ENCODE measurements at places on chromosomes 6 and 20. TPM values are rescaled to one million over a fixed set of nuclear protein-coding genes. Genes with fewer than 3 reads are reported as not detected.

DNA sequence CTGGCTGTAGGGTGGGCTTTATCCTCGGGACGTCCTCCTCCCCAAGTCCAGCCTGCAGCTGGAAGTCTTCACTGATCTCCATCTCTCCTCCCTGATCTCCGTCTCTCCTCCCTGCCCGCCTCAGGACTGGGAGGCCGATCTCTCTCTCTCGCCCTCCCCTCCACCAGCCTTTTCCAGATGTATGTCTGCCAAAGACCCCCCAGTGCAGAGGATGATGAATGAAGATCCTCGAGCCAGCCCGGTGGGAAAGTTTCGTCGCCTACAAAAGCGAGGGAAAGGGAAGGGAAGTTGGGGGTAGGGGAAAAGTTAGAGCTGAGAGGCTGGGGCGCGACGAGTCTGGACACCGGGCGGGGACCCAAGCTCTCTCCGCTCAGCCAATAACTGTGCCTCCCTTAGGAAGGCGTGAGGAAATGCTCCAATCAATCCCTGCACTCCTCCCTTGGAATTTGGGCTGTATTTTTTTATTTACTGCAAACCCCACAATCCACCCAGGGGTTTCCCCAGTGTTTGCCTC, 595 bp upstream of the SRF start:
- peak; percentile 92 for DNase-seq

DNA sequence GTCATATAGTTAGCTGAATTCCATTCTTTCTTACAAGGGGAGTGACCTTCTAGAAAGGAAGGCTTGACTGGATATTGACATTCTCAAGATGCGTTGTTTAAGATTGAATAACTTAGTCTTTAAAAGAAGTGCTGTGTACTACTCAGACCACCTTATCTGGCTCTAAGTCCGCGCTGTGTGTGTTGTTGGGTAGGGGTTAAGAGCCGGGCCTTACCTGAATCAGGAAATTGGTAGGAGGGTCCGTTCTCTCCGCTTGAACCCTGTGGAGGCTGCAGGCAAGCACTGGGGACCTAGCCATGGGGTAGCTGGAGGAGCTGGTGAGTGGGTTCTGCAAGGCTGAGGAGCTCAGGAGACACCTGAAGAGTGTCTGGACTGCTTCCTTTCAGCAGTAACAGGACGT, 9.0 kb upstream of the SCML4 start:
- no peak for DNase-seq

DNA sequence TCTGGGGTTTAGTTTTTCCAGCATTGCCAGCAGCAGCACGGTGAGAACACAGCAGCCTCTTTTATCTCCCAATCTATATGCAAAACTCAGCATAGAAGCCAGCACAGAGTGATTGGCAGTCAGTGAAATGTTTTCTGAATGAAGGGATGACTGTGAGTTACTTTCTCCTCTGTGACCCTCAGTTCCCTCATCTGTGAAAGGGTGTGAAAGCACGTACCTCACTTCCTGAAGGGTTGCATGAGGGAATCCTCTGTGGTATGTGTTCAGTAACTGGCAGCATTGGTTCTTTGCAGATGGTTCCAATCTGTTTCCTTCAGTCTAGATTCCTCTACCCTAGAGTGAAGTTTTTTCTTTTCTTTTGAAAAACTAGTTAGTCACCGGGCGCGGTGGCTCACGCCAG, 40.0 kb downstream of the EFCAB8 start:
- peak; percentile 8 for DNase-seq

DNA sequence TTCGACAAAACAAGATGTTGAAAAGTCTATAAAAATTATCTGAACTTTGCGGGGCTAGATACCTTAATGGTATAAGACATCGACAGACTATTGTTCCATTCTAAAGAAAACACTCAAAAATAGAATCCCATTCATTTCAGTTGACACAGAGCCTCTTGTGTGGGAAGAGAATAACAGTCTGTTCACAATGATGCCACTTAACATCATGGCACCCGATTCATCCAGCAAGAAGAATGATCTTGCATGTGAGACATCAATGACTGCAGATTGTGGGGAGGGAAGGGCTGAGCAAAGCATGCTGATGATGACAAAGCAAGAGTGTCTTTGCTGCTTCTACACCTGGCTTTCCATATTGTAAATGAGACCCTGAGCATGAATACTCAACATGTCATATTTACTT, 49.7 kb upstream of the ARMH2 start:
- DNase-seq = no peak

DNA sequence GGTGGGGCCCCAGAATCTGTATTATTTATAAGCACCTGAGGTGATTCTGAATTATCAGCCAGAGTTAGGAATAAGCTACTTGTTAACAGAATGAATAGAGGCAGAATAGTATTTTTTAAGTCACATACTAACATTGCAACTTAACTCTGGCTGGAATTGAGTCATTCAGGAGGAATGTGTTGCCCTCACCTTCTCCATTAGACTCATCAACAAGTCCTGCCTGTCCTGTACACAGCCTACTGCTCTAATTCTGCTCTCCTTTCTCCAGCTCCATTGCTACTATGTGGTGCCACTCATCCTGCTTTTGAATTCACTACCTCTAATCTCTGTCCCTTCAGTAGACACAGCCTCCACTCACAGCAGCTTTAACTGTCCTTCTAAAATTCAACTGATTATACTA, 669.4 kb downstream of the DHX35 start:
- DNase-seq = peak; percentile 42

GRCh38 chr20:45883100-45883469, 2.1 kb downstream of the ZSWIM1 start:
- no peak for DNase-seq

- DNase-seq = no peak
Measured at GRCh38 chr6:103107985-103108384, 1714.5 kb downstream of the GRIK2 start.

- no peak for DNase-seq
Measured at GRCh38 chr6:30494291-30494861, 5.1 kb downstream of the HLA-E start.

- DNase-seq = no peak
Measured at GRCh38 chr6:39884696-39885095, 49.6 kb downstream of the MOCS1 start.

DNA sequence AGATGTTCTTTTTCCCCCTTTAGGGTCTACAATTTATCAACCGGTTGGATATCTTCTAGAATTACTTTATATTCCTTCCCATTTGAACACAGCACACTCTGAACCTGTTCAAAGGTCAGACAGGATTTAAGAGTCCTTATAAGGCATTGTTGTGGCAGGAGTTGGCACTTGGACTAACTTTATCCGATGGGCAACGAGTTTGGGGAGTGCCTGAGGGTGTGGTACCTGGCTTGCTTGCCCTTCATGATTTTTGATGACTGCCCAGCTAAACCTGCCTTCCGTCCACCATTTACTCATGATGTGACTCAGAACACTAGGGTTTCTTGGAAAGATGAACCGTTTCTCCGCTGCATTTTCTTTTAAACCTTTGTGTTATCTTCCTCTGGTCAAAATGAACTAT, 285.2 kb downstream of the FOXC1 start:
- peak; percentile 18 for DNase-seq

- DNase-seq = no peak
Measured at GRCh38 chr20:43529051-43529450, 21.6 kb downstream of the L3MBTL1 start.

DNA sequence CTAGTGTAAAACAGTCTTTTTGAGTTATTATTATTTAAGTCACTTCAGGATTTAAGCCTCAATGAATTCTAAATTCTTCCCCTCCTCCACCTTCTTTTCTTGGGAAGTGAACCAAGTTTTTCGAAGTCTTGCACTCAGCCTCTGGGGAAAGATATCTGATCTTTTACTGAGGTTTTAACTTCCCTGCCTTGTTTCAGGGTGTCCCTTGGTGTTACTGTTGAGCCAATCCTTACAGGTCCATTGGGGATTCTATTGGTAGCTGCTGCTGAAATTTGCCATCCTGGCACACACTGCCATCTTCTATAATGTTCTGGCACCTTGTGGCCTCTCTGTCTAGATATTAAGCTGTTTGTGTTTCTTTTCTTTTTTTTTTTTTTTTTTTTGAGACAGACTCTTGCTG, 31.7 kb downstream of the BEND6 start:
- no peak for DNase-seq

GRCh38 chr6:125307964-125308615, 6.3 kb upstream of the HDDC2 start:
- no peak for DNase-seq

- DNase-seq = no peak
Measured at GRCh38 chr6:13142611-13143010, 185.7 kb downstream of the TBC1D7 start.

GRCh38 chr20:50579511-50579910, 69.3 kb downstream of the PTPN1 start:
- DNase-seq = no peak

DNA sequence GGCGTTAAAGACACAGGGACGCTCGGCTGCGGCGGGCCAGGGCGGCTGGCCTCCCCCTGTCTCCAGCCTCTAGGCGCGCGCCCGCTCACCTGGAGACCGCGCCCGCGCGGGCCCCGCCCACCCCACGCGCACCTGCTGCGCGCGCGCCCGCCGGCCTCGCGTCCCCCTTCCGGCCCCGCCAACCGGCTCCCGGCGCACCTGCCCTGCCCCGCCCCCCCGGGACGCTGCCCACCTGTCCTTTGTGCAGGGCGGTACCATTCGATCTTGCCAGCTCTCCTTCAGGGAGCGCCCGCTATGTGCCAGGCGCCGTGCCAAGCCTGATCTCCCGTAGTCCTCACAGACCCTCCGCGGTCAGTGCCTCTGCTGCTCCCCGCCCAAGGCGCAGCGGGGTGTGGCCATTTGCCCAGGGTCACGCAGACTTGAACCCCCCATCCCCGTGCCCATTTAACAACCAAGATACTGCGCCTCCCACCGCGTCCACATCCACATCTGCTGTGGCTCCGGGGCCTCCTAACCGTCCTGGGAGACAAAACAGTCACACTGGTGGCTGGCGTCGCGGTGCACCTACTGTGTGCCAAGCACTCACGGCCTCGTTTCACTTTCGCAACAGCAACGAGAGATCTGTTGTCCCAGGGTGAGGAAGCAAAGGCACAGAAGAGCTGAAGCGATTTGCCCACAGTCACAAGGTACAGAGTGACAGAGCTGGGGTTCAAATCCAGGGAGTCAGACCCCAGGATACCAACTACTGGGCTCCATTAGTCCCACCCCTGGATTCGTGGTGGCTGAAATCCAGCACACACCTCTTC, 48.1 kb downstream of the NOL4L start:
- no peak for DNase-seq

- DNase-seq = peak; percentile 65
Measured at GRCh38 chr20:6178537-6178936, 55.7 kb upstream of the FERMT1 start.

DNA sequence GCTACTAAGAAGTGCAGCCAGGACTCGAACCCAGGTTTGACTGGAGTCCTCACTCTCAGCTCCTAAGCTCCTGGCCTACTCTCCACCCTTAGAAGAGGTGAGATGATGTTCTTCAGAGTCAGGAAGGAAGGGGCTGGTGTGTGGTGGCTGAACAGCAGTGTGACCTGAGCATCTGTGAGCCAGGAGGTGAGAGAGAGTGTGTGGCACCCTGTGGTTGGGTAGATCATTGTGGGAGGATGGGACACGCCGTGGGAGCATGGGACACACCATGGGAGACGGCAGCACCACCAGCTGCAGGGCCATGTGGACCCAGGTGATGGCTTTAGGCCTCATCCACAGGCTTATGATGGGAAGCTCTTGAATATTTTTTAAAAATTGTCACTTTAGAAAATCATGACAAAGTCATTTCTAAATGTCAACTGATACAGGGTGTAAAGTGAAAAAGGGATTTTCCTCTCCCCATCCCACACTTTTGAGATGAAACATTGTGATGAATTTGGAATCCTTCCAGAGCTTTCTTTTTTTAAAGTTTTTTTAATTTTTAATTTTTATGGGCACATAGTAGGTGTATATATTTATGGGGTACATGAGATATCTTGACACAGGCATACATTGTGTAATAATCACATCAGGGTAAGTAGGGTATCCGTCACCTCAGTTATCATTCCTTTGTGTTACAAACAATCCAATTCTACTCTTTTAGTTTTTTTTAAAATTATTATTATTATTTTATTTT, 31.6 kb downstream of the SRC start:
- DNase-seq = no peak

DNA sequence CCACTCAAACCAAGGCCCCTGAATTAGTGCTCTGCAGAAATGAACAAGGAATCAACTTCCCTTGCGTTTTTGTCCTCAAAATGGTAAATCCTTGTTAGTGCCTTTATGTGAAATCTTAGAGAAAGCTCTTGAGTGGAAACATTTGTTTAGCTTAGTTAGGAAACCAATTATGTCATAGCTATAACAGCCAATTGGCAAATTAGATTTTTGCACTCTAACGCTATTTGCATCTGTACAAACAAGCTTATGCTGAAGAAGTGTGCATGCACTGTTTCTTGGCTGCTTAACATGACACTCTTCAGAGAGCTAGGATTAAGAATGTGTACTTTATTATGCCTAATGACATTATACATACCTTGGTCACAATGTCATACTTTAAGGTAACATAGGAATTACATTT, 622.6 kb upstream of the SLC35B3 start:
- no peak for DNase-seq

- DNase-seq = no peak
Measured at GRCh38 chr6:145904391-145904790, 59.8 kb downstream of the SHPRH start.

- peak; percentile 16 for DNase-seq
Measured at GRCh38 chr6:51559059-51559458, 528.4 kb downstream of the PKHD1 start.

DNA sequence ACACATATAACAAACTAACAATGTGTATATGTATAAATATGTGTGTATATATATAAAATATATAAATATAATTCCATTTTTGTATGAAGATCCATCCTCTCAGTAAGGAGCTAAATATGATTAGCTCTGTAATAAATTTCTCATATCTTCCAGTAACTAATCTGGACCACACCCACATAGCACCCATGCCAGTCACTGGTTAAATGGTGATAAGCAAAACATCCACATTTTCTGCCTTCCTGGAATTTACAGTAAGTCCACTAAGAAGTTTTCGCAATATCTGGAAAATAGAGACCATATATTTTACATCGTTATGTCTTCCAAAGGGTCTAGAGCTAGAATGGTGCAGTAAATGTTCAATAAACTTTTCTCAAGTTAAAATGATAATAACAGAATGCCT, 151.5 kb upstream of the STMND1 start:
- no peak for DNase-seq

DNA sequence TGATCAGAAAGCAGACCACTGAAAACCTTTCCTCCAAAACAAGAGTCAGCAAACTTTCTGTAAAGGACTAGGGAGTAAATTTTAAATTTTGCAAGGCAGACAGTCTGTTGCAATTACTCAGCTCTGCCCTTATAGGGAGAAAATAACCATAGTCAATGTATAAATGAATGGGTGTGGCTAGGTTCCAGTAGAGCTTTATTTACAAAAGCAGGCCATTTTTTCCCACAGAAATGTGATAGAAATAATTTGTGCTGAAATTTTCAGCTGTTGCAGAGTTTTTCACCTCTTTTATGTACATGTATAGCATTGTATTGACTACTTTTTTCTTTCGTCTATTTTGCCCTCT, 7.7 kb downstream of the AMD1 start:
- no peak for DNase-seq

HMGCLL1 gene
- 0.69 TPM for total RNA-seq

CRISP3 gene
- not detected for total RNA-seq

NMBR gene
- 0.10 TPM for total RNA-seq

Measured in renal cortical epithelial cell (primary cell).